ENCODE measurements at places on chromosomes 4 and X.

GRCh38 chr4:137754652-137755471 lies 222.6 kb upstream of the PCDH18 start:
- no peak for DNase-seq

- no peak for DNase-seq
Observed at GRCh38 chrX:95332530-95332929, 1352.1 kb upstream of the DIAPH2 start.

GRCh38 chrX:41148553-41148952 lies 63.3 kb downstream of the USP9X start:
- no peak for DNase-seq

- DNase-seq = no peak
Observed at GRCh38 chr4:153440475-153440874, 25.7 kb upstream of the TMEM131L start.

DNA sequence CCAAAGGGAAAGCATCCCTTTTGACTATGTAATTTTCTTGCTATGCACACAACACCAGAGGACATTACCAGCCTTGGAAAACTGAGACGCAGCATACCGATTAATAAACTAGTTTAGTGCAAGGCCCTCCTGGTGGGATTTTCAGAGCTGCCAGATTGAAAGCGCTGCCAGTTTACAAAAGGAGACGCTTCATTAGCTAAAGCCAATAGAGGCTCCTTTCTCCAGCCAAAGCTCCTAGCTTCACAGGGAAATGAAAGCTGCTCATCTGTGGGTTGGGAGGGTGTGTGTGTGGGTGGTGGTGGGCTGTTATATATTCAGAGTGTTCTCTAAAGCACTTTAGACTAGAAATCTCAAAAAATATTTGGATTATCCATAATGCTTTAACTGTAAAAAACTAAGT lies 32.4 kb downstream of the SPANXN4 start:
- no peak for DNase-seq

GRCh38 chrX:125093852-125094251 lies 225.8 kb upstream of the TEX13C start:
- DNase-seq = no peak

DNA sequence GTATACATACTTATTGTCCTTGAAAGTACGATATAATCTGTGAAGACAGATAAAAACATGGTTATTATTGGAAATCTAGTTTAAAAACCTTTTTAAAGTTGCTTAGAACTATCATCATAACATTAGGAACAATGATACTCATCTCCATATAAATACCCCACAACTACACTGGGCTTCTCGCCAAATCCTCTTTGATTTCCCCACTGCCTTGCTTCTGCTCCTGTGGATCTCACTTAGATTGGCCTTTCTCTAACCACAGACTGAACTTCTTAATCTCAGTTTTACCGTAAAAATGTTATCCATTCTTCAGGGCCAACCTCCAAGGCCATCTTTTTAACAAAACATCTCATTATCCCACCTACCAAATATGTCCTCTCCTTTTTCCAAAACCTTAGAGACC lies 77.6 kb downstream of the PRKG2 start:
- no peak for DNase-seq

- no peak for DNase-seq
Observed at GRCh38 chr4:188781655-188782054, 642.4 kb downstream of the TRIML1 start.

DNA sequence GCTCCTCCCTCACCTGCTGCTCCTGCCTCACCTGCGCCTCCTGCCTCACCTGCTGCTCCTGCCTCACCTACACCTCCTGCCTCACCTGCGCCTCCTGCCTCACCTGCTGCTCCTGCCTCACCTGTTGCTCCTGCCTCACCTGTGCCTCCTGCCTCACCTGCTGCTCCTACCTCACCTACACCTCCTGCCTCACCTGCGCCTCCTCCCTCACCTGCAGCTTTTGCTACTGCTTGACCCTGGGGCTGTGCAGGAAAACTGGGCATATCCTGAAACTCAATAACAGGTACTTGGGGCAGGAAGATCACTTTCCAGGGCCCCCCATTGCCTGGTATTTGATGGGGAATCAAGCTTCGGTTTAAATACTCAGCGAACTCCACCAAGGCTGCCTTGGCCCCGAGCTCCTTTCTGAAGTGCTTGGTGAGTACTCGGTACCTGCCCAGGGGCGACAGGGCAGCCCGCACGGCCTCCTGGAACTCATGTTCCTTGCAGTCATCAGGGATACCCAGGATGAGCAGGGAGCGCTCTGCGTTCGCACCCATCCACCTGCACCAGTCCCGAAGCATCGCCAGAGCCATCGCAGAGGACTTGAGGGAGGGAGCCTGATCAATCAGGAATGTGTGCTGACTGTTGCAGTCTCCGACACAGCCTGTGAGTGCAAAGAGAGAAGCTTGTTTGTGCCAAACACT lies 2.7 kb downstream of the PNMA6E start:
- DNase-seq = no peak

- DNase-seq = no peak
Observed at GRCh38 chrX:31355206-31355955, 283.5 kb upstream of the FTHL17 start.

DNA sequence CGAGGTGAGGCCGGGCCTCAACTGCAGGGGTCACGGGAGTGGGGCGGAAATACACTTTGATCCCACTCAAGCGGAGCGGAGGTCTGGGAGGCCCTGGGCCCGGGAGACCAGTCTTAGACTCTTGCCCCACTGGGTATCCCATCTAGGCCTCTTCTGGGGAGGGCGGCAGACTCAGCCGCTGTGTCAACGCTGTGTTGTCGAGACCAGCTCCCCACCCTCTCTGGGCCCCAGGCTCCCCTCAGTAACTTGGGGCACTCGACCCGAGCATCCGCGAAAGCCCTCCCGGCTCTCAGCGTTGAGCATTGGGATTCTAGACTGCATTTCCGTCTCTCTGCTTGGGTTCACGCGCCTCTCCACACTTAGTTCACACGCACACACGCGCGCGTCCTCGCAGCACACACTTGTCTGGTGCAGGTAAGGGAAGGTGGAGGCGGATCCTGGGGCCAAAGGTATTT lies 1.7 kb downstream of the NKX3-2 start:
- no peak for DNase-seq

DNA sequence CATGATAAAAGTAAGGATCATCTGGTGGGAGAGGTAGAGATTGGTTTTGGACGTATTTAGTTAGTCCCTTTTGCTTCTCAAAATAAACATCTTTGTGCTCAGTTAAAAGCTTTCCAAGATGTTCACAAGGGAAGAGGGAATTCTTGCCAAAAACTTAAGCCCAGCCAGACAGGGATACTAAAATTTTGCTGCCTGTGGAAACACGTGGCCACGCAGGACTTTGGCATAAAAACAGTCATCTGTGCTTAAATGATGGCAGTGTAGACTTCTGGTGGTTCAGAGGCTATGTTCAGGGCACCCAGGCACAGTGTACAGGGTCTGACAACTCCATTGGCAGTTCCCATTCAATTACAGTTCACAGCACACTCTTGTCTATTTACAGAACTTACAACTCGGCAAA lies 93.2 kb upstream of the JADE1 start:
- no peak for DNase-seq

- DNase-seq = no peak
Observed at GRCh38 chrX:72314881-72315280, 9.2 kb upstream of the CITED1 start.

- DNase-seq = no peak
Observed at GRCh38 chr4:13445841-13446790, 38.0 kb downstream of the RAB28 start.

DNA sequence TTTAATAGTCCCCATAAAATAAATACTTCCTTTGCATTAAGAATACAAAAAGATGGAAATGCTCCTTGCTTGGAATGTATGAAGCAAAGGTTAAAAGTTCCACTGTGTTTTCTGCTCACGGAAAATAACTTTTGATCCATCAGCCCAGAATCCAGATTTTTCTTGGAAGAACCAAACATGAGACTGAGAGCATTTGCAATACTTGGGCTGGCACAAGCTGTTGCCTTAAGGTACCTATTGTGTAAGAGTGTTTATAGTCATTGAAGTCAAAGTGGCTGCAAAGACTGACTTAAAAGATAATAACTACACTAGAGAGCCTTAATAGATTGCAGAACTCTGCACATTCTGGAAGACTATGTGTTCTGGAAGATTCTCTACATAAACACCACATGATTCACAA lies 281.4 kb downstream of the RAB28 start:
- no peak for DNase-seq

DNA sequence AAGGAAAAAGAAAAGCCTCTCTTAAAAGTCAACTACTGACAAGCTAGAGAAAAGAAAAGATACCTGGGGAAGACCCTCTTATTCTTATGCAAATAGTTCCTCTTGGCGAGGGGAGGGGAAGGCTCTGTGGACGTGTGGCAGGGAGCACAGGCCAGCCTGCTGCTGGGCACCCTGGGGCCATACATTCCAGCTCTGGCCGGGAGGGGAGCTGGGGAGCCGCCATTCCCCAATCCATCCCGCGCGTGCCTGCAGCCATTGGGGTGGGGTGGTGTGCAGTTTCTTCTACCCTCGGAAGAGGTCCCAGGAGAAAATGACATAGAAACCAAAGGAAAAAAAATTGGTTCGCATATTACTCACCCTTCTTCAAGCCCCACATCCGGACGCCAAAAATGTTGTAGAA lies 1496.4 kb downstream of the RPA4 start:
- DNase-seq = no peak

- DNase-seq = no peak
Observed at GRCh38 chr4:100106982-100107381, 83.3 kb downstream of the DDIT4L start.

- DNase-seq = no peak
Observed at GRCh38 chr4:102592256-102592655, 91.1 kb downstream of the NFKB1 start.

GRCh38 chrX:11724122-11725017 lies 33.7 kb upstream of the MSL3 start:
- peak; percentile 1 for DNase-seq

DNA sequence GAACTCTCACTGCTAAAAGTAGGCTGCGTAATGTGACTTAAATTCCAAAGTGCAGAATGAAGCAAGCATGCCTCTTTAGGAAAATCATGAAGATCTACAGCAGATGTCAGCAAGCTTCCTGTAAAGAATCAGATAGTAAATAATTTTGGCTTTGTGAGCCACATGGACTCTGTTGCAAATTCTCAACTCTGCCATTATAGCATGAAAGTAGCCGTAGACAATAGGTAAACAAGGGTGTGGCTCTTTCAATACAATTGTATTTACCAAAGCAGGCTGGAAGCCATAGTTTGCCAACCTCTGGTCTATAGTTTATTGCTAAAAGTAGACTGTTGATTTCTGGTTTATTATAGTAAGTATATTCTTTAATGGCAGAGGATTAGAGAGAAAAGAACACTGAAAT lies 80.3 kb upstream of the FAM9B start:
- DNase-seq = no peak

DNA sequence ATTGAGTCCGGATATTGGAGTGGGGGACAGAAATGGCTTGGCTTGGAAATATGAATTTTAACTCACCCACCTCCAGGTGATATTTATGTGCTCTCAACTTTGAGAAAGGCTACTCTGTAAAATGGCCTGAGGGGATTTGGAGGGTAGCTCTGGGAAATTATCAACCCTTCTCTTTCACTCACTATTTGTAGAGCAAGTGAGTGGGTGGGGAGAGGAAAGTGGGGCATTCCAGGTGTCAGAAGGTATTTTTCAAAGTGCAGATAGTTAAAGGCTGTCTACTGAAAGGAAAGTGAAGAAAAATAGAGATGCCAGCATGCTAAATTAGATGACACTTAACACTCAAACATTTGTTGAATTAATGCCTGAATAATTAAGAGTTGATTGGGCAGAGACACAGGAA lies 44.1 kb downstream of the TMEM164 start:
- DNase-seq = no peak

GRCh38 chr4:90904021-90904420 lies 776.8 kb downstream of the CCSER1 start:
- DNase-seq = no peak

DNA sequence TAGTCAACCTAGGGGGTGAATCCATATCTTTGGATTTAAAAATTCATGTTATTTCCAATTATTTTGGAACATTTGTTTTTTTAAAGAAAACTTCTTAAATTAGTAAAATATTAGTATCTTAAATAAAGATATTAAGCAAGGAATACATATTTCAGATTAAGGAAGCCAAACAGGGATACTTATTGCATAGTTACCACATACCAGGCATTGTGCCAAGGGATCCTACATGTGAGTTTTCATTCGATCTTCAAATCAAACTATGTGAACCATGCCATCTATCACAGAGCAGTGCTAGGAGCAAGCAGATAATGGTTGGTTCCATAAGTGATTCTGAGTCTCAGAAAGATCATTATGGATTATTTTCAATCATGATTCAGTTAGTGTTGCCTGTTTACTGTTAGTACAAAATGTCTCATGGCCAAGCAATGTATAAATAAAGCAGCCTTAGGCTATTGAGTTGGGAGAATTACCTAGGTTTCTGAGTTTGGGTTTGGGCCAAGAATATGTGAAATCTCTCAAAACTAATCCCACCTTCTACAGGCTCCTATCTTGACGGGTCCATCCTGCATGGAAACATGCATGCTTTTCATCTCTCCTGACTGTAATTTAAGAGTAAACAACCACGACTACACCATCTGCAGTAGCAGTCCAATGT lies 176.7 kb downstream of the NPFFR2 start:
- DNase-seq = no peak

DNA sequence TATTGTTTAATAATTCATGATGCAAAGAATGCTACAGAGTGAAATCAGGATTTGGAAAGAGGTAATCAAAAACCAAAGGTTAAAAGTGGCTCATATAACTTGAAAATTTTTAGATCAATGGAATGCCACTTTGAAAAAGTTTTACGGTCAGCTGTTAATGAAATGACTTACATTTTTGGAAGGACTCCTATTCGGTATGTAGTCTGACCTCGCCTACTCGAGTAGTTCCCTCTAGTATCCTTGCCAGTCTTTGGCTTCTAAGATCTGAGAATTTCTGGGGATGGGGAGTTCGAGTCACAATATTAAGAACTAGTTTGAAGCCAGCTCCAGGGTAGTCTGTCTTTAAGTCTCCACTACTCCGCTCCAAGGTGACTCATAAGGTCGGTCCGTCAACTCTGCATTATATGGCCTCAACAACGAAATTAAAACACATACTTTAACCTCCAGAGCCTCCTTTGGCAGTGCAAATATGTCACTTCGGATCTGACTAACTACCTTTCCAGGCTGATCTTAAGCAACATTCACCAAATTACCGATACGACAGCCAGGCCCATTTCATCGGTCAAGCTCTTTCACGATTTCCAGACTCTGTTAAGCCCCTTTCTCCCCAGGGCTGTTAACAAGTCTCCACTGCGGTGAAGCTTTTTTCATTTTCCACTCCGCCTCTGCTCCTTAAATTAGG lies 733 bp upstream of the NAA15 start:
- DNase-seq = no peak

Data from activated T-cell treated with anti-CD3 and anti-CD28 coated beads for 48 hours (primary cell).